Effector CD4-positive, alpha-beta T cell (primary cell): ENCODE measurements at places on chromosomes 3 and 15.

DNA sequence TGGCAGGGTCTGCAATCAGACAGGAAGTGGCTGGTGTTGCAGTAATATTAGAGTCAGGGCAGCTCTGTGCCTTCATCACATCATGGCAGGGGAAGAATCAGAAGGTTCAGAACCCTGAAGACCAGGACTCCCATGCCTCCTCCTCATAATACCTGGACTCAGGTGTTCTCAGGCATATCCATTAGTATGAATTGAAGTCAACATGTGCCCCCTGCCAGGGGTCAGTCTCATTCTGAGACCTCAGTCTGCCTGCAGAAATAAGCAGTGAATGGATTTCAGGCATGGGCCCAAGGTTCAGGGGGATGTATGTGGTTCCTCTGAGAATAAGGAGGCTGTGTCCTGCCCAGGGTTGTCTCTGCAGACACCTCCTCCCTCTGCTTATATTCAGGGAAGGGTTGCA is 74.2 kb downstream of the SPSB4 start:
- DNase-seq = no peak

- no peak for DNase-seq
Measured at GRCh38 chr3:27559835-27560234, 75.7 kb upstream of the SLC4A7 start.

- no peak for DNase-seq
Measured at GRCh38 chr3:187183210-187183862, 13.9 kb upstream of the RTP1 start.

DNA sequence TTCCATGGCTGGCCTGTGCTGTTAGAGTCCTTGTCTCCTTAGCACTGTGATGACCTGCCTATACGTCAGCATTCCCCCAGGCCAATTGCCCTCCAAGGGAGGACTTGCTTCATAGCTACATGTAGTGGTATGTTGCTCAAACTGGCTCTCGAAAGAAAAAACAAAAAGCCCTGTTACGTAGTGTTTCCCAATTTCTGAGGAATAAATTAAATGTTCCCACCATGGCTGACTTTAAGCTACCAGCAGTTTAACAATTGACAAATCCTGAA is 54.6 kb downstream of the WNT7A start:
- DNase-seq = no peak

- no peak for DNase-seq
Measured at GRCh38 chr15:82812994-82813393, 3.6 kb downstream of the WHAMM start.

GRCh38 chr3:193520738-193521137 is 34.0 kb downstream of the ATP13A4 start:
- no peak for DNase-seq

DNA sequence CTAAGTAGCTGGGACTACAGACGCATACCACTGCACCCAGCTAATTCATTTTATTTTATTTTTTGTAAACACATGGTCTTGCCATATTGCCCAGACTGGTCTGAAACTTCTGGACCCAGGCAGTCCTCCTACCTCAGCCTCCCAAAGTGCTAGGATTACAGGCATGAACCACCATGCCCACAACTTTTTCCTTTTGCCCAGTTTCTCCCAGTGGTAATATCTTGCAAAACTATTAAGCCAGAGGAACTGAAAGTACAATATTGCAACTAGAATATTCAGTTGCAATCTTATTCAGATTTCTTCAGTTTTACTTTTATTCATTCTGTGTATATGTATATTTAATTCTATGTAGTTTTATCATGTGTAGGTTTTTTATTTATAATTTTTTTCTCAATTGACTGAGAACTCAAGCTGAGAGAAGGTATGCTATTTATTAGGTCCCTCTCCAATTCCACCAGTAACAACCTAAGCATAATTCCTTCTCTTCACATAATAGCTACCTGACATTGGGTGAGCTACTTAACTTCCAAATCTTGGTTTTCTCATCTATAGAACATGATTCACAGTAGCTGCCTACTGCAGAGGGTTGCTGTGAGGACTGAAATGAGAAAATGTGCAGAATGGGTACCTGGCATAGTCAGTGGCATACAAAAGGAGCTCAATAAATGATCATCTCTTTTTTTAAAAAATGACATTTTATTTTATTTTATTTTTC is 30.8 kb downstream of the KLHL18 start:
- no peak for DNase-seq

GRCh38 chr3:192408647-192409200 is 318.6 kb downstream of the FGF12 start:
- no peak for DNase-seq

GRCh38 chr3:15181511-15181910 is 24.5 kb upstream of the CAPN7 start:
- no peak for DNase-seq

- DNase-seq = no peak
Measured at GRCh38 chr3:172283841-172284357, 164.4 kb downstream of the GHSR start.

GRCh38 chr3:23938688-23939087 is 6.4 kb upstream of the NR1D2 start:
- no peak for DNase-seq
